Naive thymus-derived CD8-positive, alpha-beta T cell (primary cell): ENCODE measurements at places on chromosomes 12 and 14.

GRCh38 chr12:9343731-9344130 is 135.5 kb upstream of the PZP start:
- DNase-seq = no peak

DNA sequence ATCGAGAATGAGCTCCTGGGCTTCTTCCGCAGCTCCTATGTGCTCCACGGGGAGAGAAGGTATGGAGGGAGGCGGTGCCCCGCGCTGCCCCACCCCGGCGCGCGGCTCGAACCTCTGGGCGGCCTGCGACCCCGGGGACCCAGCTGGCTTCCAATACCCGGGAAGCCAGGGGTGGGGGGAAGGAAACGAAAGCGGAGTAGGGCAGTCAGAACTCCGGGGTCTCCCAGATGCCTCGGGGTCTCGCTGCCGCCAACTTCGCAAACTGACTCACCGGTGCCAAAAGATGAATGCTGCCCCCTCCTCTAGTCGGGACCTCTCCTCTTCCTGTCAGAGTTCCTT is 1.3 kb downstream of the TRHDE start:
- DNase-seq = no peak

DNA sequence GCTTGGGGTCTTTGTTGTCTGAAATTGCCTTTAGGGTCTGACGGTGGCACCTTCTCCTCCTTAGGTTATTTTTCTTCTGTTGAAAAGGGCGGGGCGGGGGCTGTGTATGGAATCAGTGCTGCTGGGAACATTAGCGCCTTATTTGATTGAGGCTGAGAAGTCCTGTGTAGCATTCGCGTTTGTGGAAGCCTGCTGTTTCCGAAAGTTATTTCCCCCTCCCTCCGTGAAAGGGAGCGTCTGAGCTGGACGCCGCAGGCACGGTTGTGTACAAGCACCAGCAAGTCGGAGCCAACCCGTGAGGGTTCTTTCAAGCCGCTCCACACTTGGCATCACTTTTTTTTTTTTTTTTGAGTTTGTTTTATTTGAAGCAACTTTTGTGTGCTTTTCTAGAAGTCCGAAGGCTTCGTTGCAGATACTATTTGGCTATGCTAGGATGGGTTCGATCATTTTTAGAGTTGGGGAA is 1.1 kb downstream of the SYNE2 start:
- DNase-seq = peak; percentile 52

- no peak for DNase-seq
Measured at GRCh38 chr14:65528069-65528468, 115.5 kb downstream of the FUT8 start.

DNA sequence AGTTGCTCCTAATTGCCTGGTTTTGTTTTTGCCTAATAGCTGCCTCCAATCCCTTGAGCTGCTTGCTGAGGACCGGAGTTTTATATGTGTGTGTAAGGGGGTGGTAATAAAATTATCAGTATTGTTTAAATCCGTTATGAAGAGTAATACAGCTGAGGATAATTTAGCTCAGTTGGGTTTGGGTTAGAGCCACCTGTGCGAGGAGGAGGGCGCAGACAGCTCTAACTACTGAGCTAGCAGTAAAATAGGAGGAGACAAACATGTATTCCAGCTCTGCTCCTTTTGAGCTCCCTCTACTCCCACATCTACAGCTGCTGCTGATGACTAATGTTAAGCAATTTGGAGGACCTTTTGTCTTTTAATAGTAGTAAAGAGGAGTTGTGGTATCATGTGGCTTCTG is 61.5 kb downstream of the SPATS2 start:
- DNase-seq = no peak

GRCh38 chr12:67741270-67741669 is 92.7 kb downstream of the DYRK2 start:
- no peak for DNase-seq

GRCh38 chr14:94893411-94894160 is 123.7 kb upstream of the GSC start:
- no peak for DNase-seq

GRCh38 chr14:39680777-39681176 is 248.5 kb upstream of the FBXO33 start:
- no peak for DNase-seq
